ENCODE measurements at places on chromosomes 3 and 15.

DNA sequence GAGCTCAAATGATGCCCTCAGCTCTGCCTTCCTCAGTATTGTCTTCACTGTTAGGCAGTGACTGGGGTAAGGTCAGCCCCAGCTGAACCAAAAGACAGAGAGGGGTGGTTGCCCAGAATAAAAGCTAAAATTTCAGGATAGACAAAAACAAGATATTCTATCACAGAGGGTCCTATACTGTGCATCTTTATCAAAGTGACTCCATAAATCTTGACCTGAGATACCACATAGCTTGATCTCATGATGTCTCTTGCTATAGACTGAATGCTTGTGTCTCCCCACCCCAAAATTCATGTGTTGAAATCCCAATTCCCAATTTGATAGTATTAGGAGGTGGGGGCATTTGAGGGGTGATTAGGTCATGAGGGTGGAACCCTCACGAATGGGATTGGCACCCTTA lies 30.4 kb downstream of the EIF1B start:
- DNase-seq = no peak

- DNase-seq = no peak
Measured at GRCh38 chr15:66066005-66066404, 187.5 kb downstream of the MEGF11 start.

DNA sequence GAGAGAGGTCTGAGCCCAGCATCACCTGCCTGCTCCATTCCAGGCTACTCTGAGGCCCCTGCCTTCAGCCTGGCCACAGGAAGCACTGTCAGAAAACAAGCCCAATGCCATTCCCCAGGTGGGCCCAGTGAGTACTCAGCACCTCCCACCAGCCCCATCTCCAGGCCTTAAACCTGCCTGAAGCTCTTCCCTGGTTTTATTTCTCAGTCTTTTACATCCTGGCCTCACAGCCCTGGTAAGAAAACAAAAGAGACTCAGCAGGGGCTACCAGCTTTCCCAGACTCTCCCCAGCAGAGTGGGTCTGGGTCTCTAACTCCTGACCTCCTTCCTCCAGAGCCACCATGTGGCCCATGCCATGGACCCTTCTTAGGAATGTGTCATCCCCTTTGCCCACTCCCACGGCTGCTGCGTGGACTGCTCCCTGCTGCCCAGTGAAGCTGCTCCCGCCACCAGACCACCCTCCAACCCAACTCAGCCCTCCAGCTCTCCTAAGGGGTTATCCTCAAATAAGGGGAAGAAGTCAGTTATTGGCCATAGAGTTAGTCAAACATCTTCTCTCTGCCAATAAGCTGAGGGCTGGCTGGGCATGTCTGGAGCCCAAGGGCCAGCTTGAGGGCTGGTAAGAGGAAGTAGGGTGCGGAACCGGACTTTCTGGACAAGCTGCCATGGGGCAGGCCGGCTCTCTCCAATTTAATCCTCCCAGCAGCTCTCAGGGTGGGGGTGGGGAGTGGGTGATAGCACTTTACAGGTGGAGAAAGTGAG lies 116.7 kb upstream of the LINGO1 start:
- no peak for DNase-seq

DNA sequence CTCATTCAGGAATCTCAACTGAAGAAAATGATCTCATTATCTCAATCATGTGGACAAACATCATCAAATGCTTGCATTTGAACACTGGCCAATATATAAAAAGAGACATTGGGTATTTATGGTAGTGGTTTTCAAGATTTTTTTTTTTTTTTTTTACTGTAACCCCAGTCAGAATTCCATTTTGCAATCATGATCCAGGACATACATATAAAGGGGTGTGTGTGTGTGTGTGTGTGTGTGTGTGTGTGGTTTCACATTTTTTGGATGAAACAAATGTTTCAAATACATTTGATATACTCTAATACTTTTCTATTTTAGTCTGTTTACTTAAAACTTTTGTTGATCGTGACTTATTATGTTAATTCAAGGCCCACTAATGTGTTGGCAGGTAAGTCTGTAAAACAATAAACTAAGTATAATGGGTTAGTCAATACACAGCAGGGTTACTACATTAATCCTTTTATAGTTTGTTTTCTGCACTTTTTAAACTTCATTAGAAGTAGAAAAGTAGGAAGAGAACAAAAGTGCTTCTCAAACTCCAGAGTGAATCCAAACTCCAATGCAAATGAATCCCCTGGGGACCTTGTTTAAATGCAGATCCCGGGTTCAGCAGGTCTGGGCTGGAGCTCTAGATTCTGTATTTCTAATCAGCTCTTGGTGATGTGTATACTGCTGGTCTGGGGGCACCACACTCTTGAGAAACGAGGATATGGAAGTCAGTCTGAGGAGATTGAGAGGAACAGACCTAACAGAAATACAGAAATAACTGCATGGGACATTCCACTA lies 17.6 kb downstream of the THRB start:
- DNase-seq = no peak

All from upper lobe of left lung (tissue), 6 donors.